ENCODE measurements at places on chromosomes 5 and 9. TPM values are rescaled to one million over a fixed set of nuclear protein-coding genes. Genes with fewer than 3 reads are reported as not detected.

TGFBI gene
- 1,620 TPM for total RNA-seq

FIBCD1 gene
- 17.2 TPM for total RNA-seq

ALDOB gene
- not detected for total RNA-seq

INSL6 gene
- not detected for total RNA-seq

RANBP3L gene
- not detected for total RNA-seq

RPL35 gene
- total RNA-seq: 3,328 TPM

SH3RF2 gene
- total RNA-seq: 2.5 TPM

DRD1 gene
- 0.15 TPM for total RNA-seq

FAM163B gene
- not detected for total RNA-seq

ROPN1L gene
- 2.3 TPM for total RNA-seq

FAM81B gene
- not detected for total RNA-seq

AQP3 gene
- total RNA-seq: 16.7 TPM

Measured in A549 treated with GW870086 at 1 μM for 4 hours (cell line).